BJ (cell line): ENCODE measurements at places on chromosomes 7 and 10. TPM values are rescaled to one million over a fixed set of nuclear protein-coding genes. Genes with fewer than 3 reads are reported as not detected.
A peak's percentile ranks its signal among the peaks of the same experiment; 100 is the strongest.

The EBF3 gene
- polyA plus RNA-seq: 0.31 and 0.32 TPM in 2 replicates

The UPK3B gene
- polyA plus RNA-seq: not detected in 2 replicates

The CLCN1 gene
- not detected in 2 replicates for polyA plus RNA-seq

The C1QL3 gene
- polyA plus RNA-seq: not detected in 2 replicates

The LAMB4 gene
- polyA plus RNA-seq: 0.16 and 0.20 TPM in 2 replicates

The STAG3 gene
- 0.44 and 0.61 TPM in 2 replicates for polyA plus RNA-seq

The ARHGAP19 gene
- polyA plus RNA-seq: 2.4 and 4.9 TPM in 2 replicates

The ITIH2 gene
- polyA plus RNA-seq: not detected in 2 replicates

The PTPRN2 gene
- polyA plus RNA-seq: 0.20 and 0.31 TPM in 2 replicates

The PRKG1 gene
- polyA plus RNA-seq: 9.7 and 11.6 TPM in 2 replicates

The HYAL4 gene
- polyA plus RNA-seq: not detected in 2 replicates

The SUFU gene
- polyA plus RNA-seq: 5.3 and 8.5 TPM in 2 replicates

The CHST3 gene
- polyA plus RNA-seq: 15.3 and 20.9 TPM in 2 replicates

The ZCWPW1 gene
- 2.2 and 2.8 TPM in 2 replicates for polyA plus RNA-seq

DNA sequence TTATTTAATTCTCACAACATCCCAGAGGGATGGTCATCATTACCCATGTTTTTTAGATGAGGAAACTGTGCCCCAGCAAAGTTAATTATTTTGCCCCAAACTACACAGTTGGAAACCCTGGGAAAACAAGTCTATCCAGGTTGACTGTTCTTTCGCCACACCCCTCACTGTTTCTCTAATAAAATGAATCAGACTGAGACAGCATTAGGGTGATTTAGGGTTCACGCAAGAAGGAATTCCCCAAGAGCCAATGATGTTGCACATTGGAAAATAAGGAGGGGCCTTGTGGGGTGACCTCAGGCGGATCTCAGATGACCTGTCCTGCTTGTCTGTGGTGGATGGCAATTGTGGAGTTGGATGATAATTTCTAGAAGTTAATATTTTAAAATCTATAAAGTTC is 135.7 kb upstream of the TBX20 start:
- no peak for DNase-seq

DNA sequence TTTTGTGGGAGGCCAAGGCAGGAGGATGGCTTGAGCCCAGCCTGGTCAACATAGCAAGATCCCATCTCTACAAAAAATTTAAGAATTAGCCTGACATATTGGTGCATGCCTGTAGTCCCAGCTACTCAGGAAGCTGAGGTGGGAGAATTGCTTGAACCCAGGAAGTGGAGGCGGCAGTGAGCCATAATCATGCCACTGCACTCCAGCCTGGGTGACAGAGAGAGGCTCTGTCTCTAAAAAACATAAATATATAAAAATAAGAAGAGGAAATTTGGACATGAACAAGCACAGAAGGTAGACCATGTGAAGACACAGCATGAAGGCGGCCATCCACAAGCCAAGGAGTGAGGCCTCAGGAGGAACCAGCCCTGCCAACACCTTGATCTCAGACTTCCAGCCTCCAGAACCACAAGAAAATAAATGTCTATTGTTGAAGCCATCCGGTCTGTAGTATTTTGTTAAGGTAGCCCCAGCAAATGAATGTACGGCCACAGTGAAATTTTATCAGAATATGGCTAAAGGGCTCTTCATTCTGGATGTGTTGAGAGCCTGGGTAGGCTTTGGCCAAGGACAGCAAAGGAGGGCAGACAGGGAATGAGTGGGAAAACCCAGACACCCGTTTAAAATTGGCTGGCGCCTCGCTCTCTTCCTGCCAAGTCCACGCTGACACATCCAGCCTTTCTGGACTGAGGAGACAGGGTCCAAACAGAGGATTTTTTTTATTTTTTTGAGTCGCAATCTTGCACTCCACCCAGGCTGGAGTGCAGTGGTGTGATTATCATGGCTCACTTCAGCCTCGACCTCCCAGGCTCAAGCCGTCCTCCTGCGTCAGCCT is 12.9 kb upstream of the GRID2IP start:
- DNase-seq: no peak

GRCh38 chr10:81013771-81014170 is 476.1 kb downstream of the SH2D4B start:
- no peak for DNase-seq

- DNase-seq: no peak
Measured at GRCh38 chr7:101125989-101126650, 784 bp upstream of the SERPINE1 start.

GRCh38 chr7:84281518-84281917 is 86.9 kb upstream of the SEMA3A start:
- DNase-seq: no peak

- no peak for DNase-seq
Measured at GRCh38 chr7:106176414-106177299, 64.5 kb upstream of the SYPL1 start.

DNA sequence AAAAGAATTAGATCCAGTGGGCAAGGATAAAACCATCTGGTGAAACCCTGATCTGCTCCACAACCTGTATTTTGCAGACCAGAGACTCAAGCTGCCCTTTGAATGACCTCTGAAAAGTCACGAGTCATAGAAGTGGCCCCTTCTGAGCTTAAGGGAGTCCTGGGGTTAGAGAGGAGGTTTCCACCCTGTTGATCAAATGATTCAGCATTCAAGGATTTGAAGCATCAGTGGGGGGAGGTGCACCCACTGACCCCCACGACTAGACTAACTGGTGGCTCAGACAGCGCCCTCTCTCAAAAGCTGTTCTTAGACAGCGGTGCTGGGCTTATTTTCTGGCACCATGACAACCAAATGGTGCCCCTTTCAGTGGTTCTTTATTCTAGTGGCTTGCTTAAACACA is 44.3 kb downstream of the PLCE1 start:
- DNase-seq: no peak

DNA sequence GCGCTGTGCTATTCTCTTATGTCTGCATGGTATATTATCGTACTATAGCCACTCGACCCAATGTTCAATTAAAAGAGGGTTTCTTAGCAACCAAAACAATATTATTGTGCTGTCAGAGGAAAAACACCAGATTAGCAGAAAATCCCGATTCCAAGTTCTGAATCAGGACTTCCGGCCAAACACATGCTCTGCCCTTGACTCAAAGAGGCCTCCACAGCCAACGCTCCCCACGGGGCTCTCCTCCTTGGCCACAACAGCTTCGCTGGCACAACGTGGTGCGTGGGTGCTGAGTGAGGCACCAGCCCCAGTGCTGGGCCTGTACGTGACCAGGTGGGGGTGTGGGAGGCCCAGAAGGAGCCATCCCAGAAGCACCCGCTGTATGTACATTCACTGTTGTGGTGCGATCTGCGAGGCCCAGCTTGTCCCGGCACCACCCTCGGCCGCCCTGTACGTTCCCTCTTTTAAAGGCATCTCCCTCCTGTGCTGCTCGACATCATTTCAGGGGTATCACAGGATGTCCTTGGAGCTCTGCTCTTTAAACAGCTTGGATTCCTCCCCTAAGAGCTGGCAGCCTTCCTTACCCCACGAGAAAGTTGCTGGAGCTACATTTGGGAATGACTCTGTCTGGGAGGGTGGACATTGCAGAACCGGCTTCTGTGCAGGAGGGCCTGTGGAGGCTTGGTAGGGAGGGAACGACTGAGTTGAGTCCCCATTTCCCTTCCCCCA is 736.2 kb downstream of the PARD3 start:
- DNase-seq: no peak

DNA sequence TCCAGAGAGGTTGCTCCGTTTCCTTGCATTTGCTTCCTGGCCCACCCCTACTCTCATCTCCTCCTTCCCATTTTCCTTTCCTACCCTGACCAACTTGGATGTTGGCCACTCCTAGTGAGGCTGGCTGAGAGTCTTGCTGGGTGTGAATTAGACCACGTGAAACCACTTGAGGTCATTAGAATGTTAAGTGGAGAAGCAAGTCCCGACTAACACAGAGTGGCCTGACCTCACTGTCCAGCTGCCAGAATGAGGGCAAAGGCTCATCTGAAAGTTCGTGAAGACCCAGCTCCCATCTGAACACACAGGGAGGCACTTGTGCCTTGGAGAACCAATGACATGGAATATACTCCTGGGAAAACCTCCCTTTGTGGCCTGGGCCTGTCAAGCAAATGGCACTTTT is 80.8 kb downstream of the WDR11 start:
- DNase-seq: no peak

- DNase-seq: no peak
Measured at GRCh38 chr7:15007507-15007906, 105.0 kb upstream of the DGKB start.

DNA sequence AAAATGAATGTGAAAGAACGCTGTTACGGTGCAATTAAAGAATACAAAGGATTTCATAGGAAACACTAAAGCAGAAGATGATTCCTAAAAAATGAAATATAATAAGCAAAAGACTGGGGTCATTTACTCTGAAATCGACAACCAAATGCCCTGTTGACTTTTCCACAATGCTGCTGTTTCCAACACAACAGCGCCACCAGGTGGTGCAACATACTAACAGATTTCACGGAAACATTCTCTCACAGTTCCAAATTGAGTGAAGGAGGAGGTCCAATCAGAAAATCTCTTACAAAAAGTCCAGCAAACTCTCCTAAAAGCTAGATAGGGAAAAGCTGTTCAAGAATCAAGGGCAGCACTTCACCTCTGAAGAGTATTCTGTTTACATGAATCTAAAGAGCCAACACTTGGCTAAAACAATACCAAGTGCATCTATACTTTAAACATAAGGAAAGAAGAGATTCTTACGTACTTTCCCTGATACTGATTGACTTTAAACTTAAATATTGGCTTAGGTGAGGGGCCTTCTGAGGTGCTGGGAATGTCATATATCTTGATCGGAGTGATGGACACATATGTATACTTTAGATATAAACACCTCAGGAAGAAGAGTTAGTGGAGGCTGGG is 55.9 kb downstream of the UPF2 start:
- DNase-seq: peak; percentile 34

DNA sequence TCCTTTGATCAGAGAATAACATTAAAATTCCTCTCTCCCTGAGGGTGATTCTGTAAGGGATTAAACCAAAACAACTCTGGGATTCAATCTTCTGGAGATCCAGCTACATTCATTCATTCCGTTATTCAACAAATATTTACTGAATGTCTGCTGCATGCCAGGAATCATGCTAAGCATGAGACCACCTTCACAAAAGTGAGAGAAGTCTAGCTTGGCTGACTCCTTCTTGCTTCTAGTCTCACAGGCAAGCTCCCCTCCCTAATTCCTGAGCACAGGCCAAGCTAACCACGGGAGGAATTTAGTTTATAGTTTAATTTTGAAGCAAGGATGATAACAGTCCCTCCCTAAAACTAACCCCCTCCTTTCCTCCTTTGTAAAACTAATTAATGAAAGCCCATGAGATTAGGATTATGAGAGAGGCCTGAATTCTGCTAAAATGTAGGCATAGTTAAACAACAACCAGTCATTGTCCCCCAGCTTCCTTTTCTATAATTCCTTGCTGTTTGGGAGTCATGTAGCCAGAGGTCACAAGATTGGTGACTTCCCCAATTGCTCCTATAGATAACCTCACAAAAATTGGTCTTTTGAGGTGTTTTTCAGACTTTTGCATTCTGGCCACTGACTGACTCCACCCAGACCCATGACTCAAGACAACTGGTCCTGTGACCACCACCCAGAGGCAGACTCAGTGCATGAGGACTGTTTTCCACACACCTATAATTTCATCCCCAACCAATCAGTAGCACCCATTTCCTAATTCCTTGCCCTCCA is 113.5 kb downstream of the ITGB8 start:
- DNase-seq: peak; percentile 57

DNA sequence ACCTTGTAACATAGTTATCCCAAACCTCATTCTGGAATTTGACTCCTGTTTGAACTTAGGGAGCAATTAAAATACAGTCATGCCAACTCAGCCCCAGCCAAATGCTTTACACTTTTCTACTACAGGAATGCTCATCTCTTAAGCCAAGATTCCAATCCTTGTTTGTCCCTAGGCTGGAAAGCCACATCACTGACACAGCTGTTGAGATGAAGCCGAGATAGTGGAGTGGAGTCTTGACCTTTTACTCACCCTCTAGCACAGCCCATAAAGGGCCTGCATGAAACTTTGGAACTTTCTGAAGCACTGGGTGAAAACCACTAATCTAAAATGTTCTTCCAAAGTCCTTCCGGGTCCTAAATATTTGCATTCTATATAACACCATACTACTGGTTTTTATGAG is 247.3 kb downstream of the ETV1 start:
- peak; percentile 73 for DNase-seq

DNA sequence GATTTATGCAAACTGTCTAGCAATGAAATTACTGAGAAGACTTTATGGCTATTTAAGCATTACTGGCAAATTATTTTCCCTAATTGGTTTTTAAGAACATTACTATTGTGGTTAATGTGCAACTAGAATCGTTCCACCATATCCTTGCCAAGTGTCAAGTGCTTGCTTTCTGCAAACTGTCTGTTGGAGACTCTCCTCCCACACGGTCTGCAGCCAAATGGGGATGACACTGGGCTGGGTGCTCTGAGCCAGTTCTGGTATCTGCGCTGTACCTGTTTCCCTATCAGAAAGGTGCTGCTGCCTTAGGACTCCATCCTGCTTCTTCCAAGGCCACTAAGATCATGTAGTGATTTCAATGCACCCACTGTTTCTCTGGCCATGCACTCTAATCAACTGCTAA is 110.4 kb downstream of the RAMP3 start:
- no peak for DNase-seq

DNA sequence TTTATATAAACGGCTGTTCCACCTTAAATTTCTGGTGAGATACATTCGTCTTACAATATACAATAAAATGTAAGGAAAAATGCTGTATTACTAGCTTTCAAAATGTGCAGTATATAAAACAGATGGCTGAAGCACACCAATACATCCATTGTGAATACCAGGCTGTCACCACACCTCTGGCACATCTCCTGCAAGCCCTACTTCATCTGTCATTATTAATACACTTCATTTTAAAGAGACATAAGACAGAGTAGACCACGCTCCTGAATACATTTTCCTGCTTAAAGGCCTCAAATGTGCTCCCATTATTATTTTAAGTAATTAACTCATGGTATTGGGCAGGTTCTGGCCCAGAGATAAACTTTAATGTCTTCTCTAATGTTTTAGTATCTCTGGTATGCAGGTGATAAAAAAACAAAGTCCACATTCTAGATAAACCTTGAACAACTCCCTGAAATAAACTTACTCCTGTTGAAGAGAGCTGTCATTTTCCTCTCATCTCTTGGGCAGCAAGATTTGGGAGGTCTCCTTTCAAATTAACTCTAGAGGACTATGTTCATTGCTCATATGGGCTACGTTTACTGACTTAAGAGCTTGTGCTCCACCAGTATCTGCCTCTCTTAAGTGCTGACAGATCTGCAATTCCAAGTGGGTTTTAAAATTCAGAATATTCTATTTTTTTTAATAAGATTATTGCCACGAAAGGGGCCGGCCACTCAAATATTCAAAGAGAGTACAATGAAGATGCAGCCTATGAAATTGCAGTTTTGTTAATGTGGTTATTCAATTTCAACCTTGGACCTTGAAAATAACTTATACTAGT is 396.5 kb upstream of the SEMA3D start:
- no peak for DNase-seq

GRCh38 chr7:1087465-1087814 is 473 bp upstream of the GPER1 start:
- DNase-seq: no peak
